ENCODE measurements at places on chromosomes 5 and 9. TPM values are rescaled to one million over a fixed set of nuclear protein-coding genes. Genes with fewer than 3 reads are reported as not detected.

GRCh38 chr5:150304481-150305081 lies 1.9 kb upstream of the ARSI start:
- no peak for DNase-seq

DNA sequence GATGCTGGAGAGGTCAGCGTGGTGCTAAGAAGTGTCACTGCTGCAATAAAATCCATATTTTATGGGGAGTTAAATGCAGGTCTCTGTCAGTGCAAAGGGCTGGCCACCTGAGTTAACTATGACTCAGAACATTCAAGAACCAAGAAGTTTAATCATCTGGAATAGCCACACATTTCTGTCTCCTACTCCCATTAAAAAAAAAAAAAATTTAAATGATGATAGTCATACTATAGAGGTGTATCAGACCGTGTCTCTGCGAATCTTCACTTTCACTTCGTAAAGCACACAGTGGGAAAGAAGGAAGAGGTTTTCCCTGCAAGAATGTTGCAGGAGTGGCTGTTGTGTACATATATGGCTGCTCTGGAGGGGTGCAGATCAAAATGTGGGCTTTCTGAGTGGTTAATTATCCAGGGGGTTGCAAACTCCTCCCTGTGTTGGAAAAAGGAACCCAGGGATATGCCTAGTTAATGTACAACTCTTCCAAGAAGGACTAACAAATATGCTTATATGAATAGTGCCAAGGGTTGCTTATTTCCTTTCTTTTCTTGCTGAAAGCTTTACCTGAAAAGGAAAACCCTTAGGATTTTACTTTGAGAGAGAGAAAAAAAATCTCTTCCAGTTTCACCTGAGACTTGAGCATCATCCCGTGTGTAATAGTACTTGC lies 1.5 kb downstream of the CDH6 start:
- no peak for DNase-seq

DNA sequence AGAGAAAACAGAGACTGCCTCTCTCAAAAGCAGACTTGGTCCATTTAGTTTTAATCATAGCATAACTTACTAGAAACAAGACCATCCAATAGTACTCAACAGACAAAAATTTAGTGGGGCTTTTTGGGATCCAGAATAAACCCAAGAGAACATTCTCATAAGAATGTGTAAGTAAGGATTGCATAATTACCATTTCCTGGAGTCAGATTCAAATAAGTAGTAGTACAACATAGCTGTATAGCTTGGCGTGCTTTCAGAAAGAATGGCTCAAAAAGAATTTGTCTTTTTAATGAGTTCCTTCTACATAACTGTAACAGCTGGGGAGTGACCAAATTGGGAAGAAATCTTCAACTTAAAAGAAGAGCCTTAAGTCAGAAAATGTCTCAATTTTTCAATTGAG lies 145.4 kb downstream of the DENND1A start:
- DNase-seq: peak; percentile 66

GRCh38 chr9:27278374-27278773 lies 18.6 kb downstream of the EQTN start:
- peak; percentile 28 for DNase-seq

GRCh38 chr5:143676802-143677201 lies 135.2 kb upstream of the HMHB1 start:
- no peak for DNase-seq

DNA sequence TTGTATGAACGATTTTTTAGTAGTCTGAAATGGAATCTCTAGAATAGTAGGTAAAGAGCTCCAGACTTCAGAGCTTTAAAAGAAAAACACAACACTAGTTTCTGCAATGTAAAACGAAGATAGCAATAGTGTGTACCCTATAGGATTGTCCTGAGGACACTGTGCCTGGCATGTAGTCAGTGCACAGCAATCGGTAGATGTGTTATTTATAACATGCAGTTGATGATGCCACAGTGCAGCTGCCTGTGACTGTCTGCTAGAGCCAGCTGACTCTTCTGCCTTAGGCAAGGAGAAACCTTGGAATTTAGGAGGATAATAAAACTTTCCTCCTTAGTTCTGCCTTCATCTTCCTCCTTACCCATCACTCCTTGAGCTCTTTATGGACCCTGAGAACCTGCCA lies 27.7 kb upstream of the TMOD1 start:
- peak; percentile 30 for DNase-seq

Gene LOX
- total RNA-seq: 91.1 TPM

- no peak for DNase-seq
These were observed 74.1 kb upstream of the SYK start for GRCh38 chr9:90727488-90727887.

DNA sequence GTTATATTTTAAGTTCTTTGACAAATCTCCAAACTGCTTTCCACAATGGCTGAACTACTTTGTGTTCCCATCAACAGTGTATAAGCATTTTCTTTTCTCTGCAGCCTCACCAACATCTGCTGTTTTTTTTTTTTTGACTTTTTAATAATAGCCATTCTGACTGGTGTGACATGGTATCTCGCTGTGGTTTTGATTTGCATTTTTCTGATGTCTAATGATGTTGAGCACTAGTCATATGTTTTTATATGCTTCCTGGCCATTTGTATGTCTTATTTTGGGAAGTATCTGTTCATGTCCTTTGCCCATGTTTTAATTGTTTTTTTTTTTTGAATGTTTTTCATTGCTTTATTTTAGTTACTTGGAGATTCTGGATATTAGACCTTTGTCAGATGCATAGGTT lies 196.6 kb downstream of the PLK2 start:
- no peak for DNase-seq

Gene RANBP17
- 33.7 TPM for total RNA-seq

GRCh38 chr9:118306801-118307200 lies 602.6 kb downstream of the TLR4 start:
- no peak for DNase-seq

Gene SLC6A7
- total RNA-seq: under 0.01 TPM

Gene MAP1B
- 124 TPM for total RNA-seq

Gene SPATA31E1
- total RNA-seq: not detected

Gene NPR3
- total RNA-seq: 2.9 TPM

DNA sequence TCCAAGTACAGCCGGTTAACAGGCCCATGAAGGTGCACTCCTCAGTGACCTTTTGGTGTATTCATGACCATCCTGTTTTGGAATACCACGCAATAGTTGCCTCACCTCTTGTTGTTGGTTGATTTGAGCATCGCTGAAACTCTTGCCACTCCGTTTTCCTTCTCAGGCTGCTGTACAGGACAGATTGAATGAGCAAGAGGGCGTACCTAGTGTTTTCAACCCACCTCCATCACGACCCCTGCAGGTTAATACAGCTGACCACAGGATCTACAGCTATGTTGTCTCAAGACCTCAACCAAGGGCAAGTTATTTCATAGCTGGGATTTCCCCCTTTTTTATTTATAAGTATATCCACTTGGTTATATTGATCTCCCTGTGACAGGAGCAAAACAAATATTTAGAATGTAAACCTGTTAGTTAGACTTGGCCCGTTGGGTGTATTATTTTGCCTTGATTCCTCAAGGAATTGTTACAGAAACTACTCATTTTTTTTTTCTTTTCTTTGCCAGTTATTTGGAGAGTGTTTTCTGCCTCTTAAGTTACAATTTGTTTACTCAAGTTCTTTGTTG lies 38.1 kb downstream of the FAF2 start:
- DNase-seq: no peak

Gene CXCL14
- total RNA-seq: not detected

DNA sequence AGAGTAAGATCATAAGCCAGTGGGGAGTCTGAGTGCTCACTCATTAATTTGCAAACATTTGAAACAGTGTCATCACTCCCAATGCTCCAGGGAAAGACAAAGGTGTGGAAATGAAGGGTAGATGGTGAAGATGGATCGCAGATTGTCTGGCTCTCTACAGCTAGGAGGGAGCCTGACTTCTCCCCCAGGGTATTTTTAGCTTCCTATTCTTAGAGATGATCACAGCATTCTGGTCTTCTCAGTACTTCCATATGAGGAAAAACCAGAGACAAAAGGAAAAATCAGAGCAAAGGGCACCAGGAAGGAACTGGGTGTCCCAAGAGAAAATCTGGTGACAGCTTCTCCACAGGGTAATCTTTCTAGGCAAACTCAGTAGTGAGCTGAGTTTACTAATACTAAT lies 401.9 kb upstream of the GRIA1 start:
- no peak for DNase-seq

Gene SPIN1
- 130 TPM for total RNA-seq

DNA sequence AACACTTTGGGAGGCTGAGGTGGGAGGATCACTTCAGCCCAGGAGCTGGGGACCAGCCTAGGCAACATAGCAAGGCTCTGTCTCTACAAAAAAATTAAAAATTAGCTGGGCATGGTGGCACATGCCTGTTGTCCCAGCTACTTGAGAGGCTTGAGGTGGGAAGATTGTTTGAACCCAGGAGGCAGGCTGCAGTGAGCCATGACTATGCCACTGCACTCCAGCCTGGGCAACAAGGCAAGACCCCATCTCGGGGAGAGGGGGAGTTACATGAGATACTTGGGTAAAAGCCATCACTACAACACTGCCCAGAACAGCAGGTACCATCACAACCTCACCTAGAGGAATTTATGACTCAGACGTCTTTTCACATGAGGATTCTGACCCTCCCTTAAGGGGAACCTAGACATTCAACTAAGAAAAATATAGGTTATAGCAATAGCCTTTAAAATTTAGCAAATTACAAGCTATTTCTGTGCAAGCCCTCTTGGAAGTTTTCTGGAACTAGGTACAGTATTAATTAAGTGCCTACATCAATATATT lies 143.5 kb downstream of the NFIB start:
- DNase-seq: no peak

Gene SH3GL2
- total RNA-seq: 0.43 TPM

DNA sequence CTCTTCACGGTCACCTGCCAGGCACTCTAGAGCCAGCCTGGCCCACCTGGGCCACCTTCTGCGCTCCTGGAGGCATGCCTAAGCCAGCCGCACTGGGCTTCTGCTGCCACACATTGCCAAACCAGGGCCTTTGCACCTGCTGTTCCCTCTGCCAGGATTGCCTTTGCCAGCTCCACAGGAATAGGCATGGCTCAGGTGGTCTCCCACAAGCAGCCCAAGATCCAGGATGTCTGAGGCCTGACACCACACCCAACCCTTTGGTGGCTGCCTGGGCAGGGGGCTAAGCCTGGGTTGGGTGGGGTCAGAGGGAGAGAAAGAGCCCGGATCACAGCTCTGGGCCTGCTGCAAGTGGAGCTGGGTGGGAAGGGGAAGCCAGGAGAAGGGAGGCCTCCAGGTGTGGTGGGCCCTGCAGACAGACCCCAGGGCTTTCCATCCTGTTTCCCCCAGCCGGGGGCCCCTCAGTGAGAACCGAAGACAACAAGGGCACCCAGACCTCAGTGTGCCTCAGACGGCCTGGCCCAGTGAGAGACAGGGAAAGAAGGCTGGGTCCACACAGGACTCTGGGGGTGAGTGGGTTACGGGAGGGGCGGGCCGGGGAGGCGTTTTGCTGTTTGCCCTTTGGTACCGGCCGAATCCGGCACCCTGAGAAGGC lies 672 bp upstream of the SUSD3 start:
- no peak for DNase-seq

GRCh38 chr5:148426514-148426913 lies 42.8 kb downstream of the FBXO38 start:
- DNase-seq: no peak

DNA sequence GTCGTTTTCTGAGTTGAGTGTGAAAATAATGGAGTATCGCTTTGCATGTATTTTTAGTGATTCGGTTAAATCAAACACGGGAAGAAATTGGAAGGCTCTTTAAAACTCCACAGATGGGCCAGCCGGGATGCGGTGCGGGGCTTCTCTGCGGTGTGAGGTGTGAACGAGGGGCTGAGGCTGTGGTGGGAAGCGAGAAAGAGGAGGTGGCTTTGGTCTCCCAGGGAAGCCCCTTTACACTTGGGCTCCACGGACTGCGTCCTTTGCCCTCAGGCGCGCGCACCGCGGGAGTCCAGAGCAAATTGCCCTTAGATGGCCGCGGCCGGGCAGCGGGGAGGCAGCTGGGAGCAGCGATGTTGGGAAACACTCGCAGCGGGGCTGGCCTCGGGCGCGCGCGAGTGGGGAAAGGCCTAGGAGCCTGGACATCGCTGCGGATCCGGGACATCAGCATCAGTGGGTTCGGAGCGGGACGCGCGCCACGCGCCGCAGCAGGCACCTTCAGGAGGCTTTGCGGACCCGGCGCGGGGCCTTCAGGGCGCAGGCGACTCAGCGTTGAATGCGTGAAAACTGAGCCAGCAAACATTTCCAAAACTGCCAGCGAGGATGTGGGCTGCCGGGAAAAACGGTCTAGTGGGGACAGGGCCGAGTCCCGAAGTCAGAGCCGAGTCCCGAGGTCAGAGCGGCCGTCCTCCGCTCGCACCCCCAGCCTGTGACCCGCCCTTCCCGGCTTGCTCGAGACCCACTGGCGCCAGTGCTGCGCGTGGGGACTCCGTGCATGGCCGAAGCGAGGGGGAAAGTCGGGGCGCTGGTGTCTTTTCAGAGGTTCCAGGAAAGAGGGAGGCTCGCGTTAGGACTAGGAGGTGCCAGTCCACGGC lies 6.5 kb downstream of the IRX1 start:
- DNase-seq: no peak

Gene CD274
- total RNA-seq: 10.3 TPM

DNA sequence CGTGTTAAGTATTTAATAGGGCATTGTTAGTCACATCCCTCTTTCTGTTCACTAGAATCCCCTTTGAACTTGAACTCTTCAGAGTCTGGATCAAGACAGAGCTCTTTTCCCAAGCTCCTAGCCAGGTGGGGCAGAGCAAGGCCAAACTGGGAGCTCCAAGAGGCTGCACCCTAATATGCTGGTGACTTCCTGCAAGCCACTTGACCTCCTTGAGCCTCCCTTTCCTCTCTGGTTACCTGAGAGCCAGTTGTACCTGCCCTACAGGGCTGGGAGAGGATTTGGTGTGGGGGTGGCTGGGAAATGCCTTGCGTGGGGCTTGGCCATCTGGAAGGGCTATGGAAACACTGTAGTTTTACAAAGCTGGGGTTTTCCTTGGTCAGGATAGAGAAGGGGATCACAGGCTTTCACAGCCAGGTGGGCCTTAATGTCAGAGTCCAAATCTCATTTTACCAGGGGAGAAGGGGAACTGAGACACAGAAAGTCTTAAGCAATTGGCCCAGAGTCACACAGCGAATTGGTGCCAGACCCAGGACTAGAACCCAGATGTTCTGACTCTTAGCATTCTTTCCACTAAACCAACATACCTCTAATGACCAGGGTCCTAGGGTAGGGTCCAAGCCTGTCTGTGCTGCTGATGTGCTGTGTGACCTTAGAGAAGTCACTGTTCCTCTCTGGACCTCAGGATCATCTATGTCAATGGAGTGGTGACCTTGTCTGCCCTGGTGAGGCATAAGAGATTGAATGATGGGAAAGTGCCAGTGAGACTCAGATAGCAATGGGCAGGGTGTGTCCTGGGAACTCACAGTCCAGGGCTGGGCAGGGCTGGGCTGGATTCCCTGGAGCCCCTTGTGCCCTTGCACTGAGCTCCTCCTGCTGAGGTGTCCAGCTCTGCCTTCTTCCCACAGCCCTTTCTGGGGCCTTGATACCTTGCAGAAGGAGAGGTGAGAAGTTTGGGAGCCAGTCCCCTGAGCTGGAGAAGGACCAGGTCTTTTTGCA lies 35.8 kb downstream of the GSN start:
- no peak for DNase-seq

GRCh38 chr5:64384765-64385164 lies 121.0 kb upstream of the RGS7BP start:
- DNase-seq: no peak

- no peak for DNase-seq
These were observed 75.2 kb upstream of the FREM1 start for GRCh38 chr9:14985419-14985818.
